ENCODE measurements at places on chromosomes 4 and X. TPM values are rescaled to one million over a fixed set of nuclear protein-coding genes. Genes with fewer than 3 reads are reported as not detected.

The ALPK1 gene
- total RNA-seq, result 20.3 TPM

The NXF2B gene
- not detected for total RNA-seq

The TMEM31 gene
- not detected for total RNA-seq

The NPY5R gene
- not detected for total RNA-seq

The CPEB2 gene
- total RNA-seq, result 13.8 TPM

The NSG1 gene
- total RNA-seq, result 8.6 TPM

The UTP3 gene
- total RNA-seq, result 47.5 TPM

The MAGIX gene
- total RNA-seq, result 0.84 TPM

The NAA11 gene
- total RNA-seq, result not detected

The ASB11 gene
- total RNA-seq, result not detected

The DGKK gene
- total RNA-seq, result not detected

The MAGED4 gene
- total RNA-seq, result not detected

The ZNF630 gene
- total RNA-seq, result 2.4 TPM

The SAGE1 gene
- not detected for total RNA-seq

The GLRB gene
- 5.9 TPM for total RNA-seq

The ANTXR2 gene
- 45.1 TPM for total RNA-seq

The DCAF4L1 gene
- 0.72 TPM for total RNA-seq

The CPLX1 gene
- 3.5 TPM for total RNA-seq

The SORCS2 gene
- total RNA-seq, result not detected

The GPR82 gene
- total RNA-seq, result not detected

The S100P gene
- 55.6 TPM for total RNA-seq

The TRPC5OS gene
- total RNA-seq, result not detected

The UGT2B11 gene
- total RNA-seq, result not detected

The EPGN gene
- 129 TPM for total RNA-seq

The CASP6 gene
- 7.9 TPM for total RNA-seq

The EXOC1L gene
- total RNA-seq, result not detected

The MAPK10 gene
- 4.7 TPM for total RNA-seq

The TKTL1 gene
- not detected for total RNA-seq

The CYSLTR1 gene
- 0.16 TPM for total RNA-seq

The MECP2 gene
- total RNA-seq, result 46.9 TPM

The DHRSX gene
- 23.9 TPM for total RNA-seq

The CCNI gene
- 368 TPM for total RNA-seq

The C4orf54 gene
- not detected for total RNA-seq

The PDE6B gene
- not detected for total RNA-seq

The ARSD gene
- 20.6 TPM for total RNA-seq

The ZRSR2 gene
- 17.0 TPM for total RNA-seq

The UGT2A3 gene
- total RNA-seq, result not detected

The PCDH10 gene
- not detected for total RNA-seq

Measured in MCF 10A (cell line).